ENCODE measurements at places on chromosomes 1 and 21. TPM values are rescaled to one million over a fixed set of nuclear protein-coding genes. Genes with fewer than 3 reads are reported as not detected.

ISG15 gene
- total RNA-seq: 39.7 TPM

DIRAS3 gene
- 23.1 TPM for total RNA-seq

AMY1A gene
- not detected for total RNA-seq

FNDC5 gene
- 30.2 TPM for total RNA-seq

GBP7 gene
- total RNA-seq: not detected

CRYAA gene
- total RNA-seq: not detected

CYP4A11 gene
- total RNA-seq: 0.23 TPM

OPTC gene
- not detected for total RNA-seq

CHAF1B gene
- 3.9 TPM for total RNA-seq

XCL2 gene
- not detected for total RNA-seq

ESRRG gene
- total RNA-seq: 41.3 TPM

IVL gene
- total RNA-seq: not detected

CHODL gene
- total RNA-seq: 21.9 TPM

MNDA gene
- total RNA-seq: 7.4 TPM

RASAL2 gene
- 51.0 TPM for total RNA-seq

FUCA1 gene
- total RNA-seq: 28.8 TPM

FAM177B gene
- total RNA-seq: 0.23 TPM

RIMKLA gene
- 25.4 TPM for total RNA-seq

INSRR gene
- total RNA-seq: 0.46 TPM

GRIK1 gene
- 41.8 TPM for total RNA-seq

RERE gene
- total RNA-seq: 1,175 TPM

NBL1 gene
- 43.1 TPM for total RNA-seq

CCDC17 gene
- 0.46 TPM for total RNA-seq

CASQ1 gene
- 0.92 TPM for total RNA-seq

IQGAP3 gene
- total RNA-seq: 3.5 TPM

OR2T33 gene
- total RNA-seq: not detected

NOS1AP gene
- total RNA-seq: 7.6 TPM

ADAMTS5 gene
- 4.6 TPM for total RNA-seq

MROH9 gene
- total RNA-seq: not detected

ENAH gene
- total RNA-seq: 85.6 TPM

ANKRD34A gene
- total RNA-seq: 2.5 TPM

RUNX3 gene
- total RNA-seq: 0.23 TPM

FCER1A gene
- not detected for total RNA-seq

ARHGEF16 gene
- 2.5 TPM for total RNA-seq

ETS2 gene
- 24.0 TPM for total RNA-seq

SPTA1 gene
- 0.92 TPM for total RNA-seq

FBLIM1 gene
- total RNA-seq: 13.1 TPM

PHLDA3 gene
- 12.9 TPM for total RNA-seq

ANGPTL3 gene
- total RNA-seq: not detected

C1QC gene
- total RNA-seq: 18.0 TPM

RCOR3 gene
- total RNA-seq: 52.6 TPM

FBXO2 gene
- 11.5 TPM for total RNA-seq

EFNA3 gene
- total RNA-seq: 13.8 TPM

NBPF8 gene
- total RNA-seq: 9.5 TPM

LIPI gene
- not detected for total RNA-seq

CELA2B gene
- not detected for total RNA-seq

SLC1A7 gene
- not detected for total RNA-seq

LCE1A gene
- not detected for total RNA-seq

LCE1C gene
- total RNA-seq: not detected

CYP4Z1 gene
- total RNA-seq: 0.92 TPM

PIGV gene
- 9.7 TPM for total RNA-seq

B3GALT2 gene
- 87.0 TPM for total RNA-seq

PDC gene
- total RNA-seq: not detected

FAM43B gene
- 8.5 TPM for total RNA-seq

TRIM17 gene
- total RNA-seq: 4.4 TPM

IBA57 gene
- total RNA-seq: 5.5 TPM

CD34 gene
- 1.8 TPM for total RNA-seq

C1orf87 gene
- total RNA-seq: 0.46 TPM

S100A2 gene
- total RNA-seq: not detected
